ENCODE measurements at places on chromosomes 7 and 10. TPM values are rescaled to one million over a fixed set of nuclear protein-coding genes. Genes with fewer than 3 reads are reported as not detected.

DNA sequence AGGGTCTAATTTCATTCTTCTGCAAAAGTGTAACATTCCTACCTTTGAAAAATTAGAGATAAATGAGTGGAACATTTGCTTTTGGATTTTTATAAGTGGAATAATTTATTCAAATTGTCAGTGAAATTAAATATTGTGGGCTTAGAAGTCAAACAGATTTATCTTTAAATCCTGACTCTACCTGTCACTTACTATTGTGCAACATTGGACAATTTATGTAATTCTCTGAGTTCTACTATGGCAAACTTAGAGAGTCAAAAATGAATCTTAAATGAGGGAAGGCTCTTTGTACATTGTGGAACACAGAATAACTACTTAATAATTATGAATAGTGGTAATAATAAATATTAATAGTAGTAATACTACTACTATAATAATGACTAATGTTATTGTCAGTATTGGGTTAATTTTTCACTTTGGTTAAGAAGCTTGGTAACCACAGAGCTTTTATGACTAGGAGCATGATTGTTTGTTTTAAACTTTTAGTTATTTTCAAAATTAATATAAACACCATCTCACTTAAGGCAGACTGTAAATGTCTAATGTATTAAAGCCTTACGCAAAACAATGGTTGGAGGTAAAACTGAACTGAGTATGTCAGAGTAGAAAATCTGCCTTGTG is 70.0 kb downstream of the PRKG1 start:
- DNase-seq, result no peak

Gene SDK1
- total RNA-seq, result 0.25 TPM

Gene SGCE
- total RNA-seq, result 0.56 TPM

GRCh38 chr7:379456-380138 is 89.6 kb downstream of the FOXL3 start:
- DNase-seq, result no peak

Gene LIPK
- total RNA-seq, result not detected

Gene NXPH1
- total RNA-seq, result not detected

DNA sequence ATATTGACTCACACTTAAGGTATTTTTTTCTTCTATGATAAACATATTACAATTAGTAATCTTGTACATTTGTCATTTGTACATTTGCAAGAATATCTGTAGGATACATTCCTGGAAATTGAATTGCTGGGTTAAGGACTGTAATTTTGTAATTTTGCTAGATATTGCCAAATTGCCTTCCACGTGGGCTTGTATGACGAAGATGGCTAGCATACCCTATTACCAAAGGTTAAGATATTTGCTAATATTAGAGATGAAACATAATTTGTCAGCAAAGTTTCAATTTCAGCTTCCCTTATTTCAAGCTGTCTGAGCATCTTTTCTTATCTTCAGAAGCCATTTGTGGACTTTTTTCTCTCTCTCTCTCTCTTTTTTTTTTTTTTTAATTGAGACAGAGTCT is 1.0 kb upstream of the LYZL2 start:
- no peak for DNase-seq

- DNase-seq, result no peak
These were observed 6.5 kb upstream of the INMT start for GRCh38 chr7:30745261-30745941.

Gene SORCS3
- not detected for total RNA-seq

- no peak for DNase-seq
These were observed 190.4 kb upstream of the AGK start for GRCh38 chr7:141360803-141361202.

Gene RNF32
- total RNA-seq, result 0.43 TPM

Gene ZNF804B
- not detected for total RNA-seq

Gene PLAU
- total RNA-seq, result 0.47 TPM

Gene ZWINT
- 65.4 TPM for total RNA-seq

DNA sequence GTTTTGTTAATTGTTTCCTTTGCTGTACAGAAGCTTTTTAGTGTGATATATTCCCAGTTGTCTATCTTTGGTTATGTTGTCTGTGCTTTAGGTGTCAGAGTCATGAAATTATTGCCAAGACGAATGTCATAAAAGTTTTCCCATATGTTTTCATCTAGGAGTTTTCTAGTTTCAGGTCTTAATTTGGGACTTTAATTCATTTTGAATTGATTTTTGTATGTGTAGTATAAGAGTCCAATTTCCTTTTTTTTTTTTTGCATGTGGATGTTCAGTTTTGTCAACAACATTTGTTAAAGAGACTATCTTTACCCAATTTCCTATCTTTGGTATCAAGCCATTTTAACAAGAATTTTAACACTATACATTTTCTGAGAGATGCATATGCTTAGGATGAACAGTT is 432.2 kb downstream of the CNTNAP2 start:
- DNase-seq, result no peak

DNA sequence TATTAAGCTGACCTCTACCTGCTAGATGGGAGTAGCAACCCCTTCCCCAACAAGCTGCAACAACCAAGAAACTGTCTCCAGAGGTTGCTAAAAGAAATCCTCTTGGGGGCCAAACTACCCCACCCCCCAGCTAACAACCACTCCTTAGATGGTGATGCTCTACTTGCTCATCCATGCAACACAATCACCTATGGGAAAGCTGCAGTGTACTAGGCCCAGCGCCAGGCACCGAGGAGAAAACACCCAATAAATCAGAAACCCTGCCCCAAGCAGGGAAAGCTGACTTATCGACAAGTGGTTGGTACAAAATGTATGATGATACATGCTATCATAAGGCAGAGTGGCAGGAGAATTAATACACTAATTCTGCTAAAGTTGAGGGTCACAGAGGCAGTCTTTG is 17.3 kb downstream of the SLC25A13 start:
- DNase-seq, result no peak

- no peak for DNase-seq
These were observed 51.5 kb downstream of the CRPPA start for GRCh38 chr7:16369855-16370254.

- DNase-seq, result no peak
These were observed 2.5 kb upstream of the ADAMTS14 start for GRCh38 chr10:70669732-70670317.

- peak; percentile 28 for DNase-seq
These were observed 106.7 kb downstream of the TES start for GRCh38 chr7:116316838-116317628.

GRCh38 chr10:114256008-114256765 is 17.1 kb downstream of the VWA2 start:
- no peak for DNase-seq

DNA sequence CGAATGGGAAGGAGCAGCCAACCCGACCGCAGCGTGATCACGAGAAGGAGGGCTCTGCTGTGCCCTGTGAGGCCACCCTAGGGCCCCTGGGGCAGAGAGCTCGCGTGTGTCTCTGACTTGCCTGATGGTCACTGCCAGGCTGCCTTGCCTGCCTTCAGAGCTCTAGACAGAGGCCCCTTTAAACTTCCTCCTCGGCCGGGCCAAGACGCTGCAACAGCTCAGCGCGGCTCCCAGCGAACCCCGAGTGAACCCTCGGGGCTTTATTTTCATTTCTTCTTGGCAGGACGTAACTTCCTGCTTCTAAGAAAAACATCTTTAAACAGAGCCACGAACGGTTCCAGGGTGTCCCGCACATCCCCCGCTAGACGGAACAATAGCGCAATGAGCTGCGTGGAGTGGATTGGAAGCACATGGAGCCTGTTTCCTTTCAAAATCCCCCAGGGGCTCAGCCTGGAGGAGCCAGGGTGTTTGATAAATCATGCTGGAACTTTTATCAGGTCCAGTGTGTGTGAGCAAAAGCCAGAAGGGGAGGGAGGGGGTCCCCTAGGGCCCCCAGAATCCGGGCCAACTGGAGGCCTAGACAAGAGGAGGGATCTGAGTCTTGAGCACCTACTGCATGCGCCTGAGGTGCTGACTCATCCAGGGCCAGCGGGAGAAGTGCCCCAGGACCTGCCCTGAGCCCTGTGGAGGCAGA is 134.1 kb upstream of the GDF10 start:
- peak; percentile 59 for DNase-seq

DNA sequence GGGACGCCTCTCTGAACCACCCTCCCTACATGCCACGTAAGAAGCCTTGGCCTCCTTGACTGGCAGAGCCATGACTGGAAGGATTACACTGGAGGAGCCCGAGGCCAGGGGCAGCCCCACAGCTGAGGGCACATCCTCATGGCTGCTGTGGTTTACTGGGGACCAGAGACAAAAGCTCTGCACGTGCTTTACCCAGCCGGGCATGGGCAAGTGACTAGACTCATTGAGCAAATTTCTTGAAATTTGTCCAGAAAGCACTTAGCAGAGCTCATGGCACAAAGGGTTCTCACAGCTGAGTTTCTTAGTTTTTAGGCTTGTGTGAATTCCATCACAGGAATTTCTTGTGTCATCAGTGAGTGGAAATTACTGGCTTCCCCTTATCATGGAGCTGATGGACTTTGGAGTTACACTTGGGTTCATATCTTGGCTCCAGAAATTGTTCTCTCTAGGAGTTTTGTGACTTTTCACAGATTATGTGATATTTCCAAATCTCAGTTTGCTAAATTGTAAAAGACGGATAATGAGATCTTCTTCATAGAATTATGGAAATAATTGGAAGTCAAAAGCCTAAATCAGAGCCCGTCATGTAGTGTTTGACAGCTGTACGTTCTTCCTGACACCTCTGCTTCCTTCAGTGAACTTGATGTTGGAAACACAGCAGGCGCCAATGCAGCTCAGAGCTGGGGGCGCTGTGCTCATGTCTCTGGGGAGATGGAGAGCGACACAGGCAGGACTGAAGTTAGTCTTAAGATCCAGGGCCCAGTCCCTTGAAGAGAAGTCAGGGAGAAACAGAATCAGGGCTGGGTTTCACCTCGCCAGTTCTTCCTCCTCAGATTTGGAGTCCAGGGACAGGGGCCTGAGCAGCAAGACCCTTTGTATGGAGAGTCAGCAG is 47.7 kb upstream of the MGAM2 start:
- no peak for DNase-seq

Gene MYL10
- total RNA-seq, result not detected

GRCh38 chr7:26348234-26348851 is 56.7 kb downstream of the SNX10 start:
- DNase-seq, result no peak

GRCh38 chr7:113412410-113412809 is 294.1 kb upstream of the SMIM30 start:
- no peak for DNase-seq

GRCh38 chr10:91593834-91594233 is 39.0 kb downstream of the PPP1R3C start:
- DNase-seq, result no peak

DNA sequence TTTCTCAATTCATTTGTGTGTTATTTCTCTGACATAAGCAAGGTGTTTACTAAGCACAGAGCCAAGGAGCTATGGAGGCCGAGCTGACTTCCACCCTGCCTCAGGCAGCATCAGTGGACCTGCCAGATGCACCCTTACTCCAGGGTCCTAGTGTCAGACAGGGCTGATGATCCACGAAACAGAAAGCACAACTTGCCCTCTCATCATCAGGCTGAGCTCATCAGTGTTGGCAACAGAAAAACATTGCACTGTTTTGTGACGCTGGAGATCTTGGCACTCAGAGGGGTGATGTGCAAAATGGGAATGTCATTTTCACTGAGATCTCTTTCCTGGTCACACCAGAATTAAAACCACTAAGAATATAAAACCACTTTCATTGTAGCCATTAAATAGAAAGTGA is 201.8 kb downstream of the GLI3 start:
- no peak for DNase-seq

Gene TSPAN14
- total RNA-seq, result 43.9 TPM

DNA sequence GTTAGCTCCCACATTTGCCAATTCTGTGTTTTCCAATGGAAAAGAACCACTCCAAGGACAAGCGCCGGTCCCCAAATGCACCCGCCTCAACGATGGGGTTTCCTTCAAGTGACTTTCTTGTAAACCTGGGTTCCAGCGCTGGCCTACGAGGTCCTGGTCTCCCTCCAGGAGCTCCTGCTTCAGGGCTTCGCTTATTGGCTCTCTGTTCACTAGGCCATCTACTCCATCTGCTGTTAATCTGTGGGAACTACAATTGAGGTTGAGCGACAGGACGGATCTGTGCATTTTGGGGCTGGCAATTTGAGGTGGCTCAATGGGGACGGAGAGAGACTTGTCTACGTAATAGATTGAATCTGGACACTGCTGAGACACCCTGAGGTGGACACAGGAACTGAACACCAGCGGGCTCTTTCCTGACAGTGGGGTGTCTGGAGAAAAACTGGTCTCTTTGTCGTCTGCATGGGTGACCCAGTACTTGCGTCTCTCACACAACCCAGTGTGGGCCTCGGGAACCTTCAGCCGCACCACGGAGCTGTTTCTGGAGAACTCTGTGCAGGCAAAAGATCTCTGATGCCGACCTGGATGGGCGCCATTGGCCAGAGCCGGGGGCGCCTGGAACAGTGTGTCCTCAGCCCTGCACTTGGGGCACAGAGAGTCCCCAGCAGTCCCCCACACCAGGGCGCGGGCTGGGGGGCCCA is 115.9 kb upstream of the ADAM12 start:
- no peak for DNase-seq

DNA sequence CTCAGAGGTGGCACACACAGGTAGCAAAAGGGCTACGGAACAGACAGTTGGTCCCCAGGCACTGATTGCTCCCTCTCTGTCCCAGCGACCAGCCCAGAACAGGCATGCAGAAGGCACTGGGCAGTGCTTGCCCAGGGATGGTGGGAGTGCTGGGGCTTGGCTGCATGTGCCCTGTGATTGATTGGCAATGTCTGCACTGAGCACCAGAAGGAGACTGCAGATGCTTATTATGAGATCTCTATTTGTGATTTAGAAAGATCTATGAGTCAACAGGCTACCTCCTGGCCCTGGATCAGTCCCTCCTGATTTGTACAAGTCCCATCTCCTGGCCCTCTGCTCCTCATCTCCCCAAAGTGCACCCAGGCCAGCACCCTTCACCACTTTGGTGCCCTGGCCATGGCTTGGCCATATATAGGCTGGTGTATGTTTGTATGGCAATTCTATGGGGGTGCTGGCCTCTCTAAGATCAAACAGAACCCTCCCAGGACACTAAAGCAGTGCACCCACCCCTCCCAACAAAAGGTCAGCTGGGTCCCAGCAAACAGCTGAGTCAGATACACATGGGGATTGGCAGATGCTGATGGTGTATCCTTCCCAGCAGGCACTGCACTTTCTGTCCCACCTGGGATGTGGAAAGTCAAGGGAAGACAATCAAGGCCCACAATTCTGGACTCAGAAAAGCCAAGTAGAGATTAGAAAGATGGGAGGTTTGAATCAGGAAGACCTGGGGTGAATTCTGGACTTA is 30.9 kb downstream of the CAMK2B start:
- no peak for DNase-seq

GRCh38 chr7:123169065-123169464 is 30.7 kb downstream of the SLC13A1 start:
- no peak for DNase-seq

DNA sequence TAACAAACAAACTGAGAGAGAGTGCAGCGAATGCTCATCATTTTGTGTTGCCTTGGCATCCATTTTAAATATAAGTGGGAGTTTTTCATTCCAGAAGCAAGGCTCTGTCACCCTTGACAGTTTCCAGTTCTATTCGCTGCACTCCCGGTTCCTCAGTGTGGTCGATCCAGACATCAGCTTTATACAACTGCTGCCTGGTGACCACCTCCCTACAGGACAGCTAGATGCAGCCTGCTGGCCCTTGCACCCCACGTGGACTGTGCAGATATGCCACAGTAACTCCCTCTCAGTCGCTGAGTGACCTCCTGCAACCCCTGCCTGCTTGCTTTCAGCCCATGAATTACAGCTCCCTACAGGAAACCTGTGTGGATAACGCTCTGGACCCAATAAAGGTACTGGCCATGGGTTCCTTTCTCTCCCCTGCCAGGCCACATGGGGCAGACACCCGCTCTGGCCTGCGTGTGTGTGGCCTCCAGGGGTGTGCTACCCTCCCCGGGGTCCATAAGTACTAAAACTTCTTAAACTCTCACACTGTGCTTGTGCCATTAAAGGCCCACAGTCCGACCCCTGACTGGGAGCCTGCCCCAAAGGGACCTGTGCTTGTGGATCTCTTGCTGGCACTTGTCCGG is 23.6 kb downstream of the BEND7 start:
- DNase-seq, result no peak

Data from activated CD8-positive, alpha-beta T cell treated with anti-CD3 and anti-CD28 coated beads for 36 hours (primary cell).